ENCODE measurements at places on chromosomes 11 and 22.

DNA sequence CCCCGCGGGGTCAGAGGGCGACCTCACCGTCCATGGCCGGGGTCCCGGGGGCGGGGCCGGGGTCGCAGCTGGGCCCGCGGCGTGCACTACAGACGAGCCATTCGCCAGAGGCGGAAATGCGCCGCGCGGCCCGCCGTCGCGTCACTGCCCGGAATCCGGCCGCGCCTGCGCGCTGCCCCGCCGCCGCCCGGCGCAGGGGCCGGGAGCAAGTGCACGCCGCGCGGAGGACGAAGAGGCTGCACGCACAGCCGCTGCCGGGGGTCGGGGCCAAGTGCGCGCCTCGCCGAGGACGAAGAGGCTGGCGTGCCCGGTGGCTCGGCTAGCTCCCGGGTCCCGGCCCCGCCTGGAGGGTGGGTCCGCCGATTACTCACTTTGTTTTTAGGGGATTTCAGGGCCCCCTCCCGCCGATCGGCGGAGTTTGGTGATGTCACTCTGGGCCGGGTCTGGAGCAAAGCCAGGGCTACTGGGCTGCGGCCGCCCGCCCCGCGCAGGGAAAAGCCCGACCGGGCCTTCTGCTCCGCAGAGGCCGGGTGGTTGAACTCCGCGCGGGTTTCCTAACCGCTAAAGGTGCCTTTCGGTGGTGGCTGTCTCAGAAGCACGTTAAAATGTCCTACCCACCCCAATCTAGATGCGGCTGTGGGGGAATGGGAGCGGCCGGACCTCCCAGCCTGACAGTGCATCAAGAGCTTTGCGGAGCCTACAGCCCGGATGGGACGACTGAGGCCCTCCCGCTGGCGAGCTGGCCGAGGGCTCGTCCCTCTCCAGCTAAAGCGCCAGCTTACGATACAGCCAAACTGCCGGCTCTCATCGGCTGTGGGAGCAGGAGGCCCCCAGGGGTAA is at the start of gene RELA:
Gene RELA, minus strand, starts transcription at position 118 of the 840 bp plus-strand sequence. Its CDS starts 84 bp downstream, at position 34.
- DNase-seq = peak; percentile 90

- no peak for DNase-seq
These were observed 12.4 kb upstream of the MAPK11 start for GRCh38 chr22:50282361-50283155.

- DNase-seq = no peak
These were observed 953 bp upstream of the LRP5 start for GRCh38 chr11:68311160-68312116.

- DNase-seq = peak; percentile 43
These were observed 26.8 kb upstream of the RAG1 start for GRCh38 chr11:36540998-36541397.

- no peak for DNase-seq
These were observed 812 bp downstream of the JAM3 start for GRCh38 chr11:134069426-134070341.

GRCh38 chr11:8732748-8733241 is 50.2 kb downstream of the RPL27A start:
- no peak for DNase-seq

GRCh38 chr11:1234771-1235305 is 12.0 kb downstream of the MUC5B start:
- no peak for DNase-seq

- DNase-seq = no peak
These were observed 20.3 kb upstream of the TENM4 start for GRCh38 chr11:79461144-79461543.

- DNase-seq = no peak
These were observed 1.4 kb downstream of the PC start for GRCh38 chr11:66956689-66957290.

- peak; percentile 81 for DNase-seq
These were observed 46.4 kb downstream of the MORC2 start for GRCh38 chr22:30922151-30922611.

DNA sequence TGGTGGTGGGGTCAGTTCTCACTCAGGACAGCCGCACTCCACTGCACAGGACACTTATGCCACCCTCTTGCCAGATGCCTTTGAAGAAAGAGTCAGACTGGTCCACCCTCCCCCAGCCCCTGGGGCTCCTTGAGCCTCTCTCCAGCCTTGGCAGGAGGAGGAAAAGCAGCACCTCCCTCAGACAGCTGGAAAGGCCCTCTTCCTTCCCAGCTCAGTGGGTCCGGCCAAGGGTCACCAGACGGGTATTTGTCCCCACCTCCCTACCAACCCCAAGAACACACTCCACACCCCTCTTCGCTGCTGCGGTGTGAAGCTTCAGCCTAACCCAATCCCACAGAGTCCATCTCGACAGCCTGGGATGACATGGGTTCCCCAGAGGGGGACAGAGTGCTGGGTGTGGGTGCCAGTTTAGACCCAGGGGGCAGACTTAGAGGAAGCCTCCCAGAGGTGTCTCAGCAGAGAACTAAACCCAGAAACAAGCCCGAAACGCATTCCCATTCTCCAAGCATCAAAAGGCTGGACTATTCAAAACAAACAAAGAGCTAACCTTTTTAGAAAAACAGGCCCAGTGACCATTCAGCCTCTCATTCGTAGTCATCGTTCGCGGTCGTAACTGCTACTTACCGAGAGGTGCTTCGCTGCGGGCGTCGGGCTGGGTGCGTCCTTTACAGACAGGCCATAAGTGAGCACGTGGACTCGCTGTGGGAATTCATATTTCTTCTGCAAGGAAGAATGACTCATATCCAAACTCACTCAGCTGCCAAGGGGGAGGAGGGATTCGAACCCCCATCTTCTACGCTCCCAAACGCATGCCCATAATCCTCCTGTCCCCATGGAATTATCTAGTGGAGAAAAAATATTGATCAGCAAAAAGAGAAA is 57.5 kb upstream of the ANO1 start:
- no peak for DNase-seq

DNA sequence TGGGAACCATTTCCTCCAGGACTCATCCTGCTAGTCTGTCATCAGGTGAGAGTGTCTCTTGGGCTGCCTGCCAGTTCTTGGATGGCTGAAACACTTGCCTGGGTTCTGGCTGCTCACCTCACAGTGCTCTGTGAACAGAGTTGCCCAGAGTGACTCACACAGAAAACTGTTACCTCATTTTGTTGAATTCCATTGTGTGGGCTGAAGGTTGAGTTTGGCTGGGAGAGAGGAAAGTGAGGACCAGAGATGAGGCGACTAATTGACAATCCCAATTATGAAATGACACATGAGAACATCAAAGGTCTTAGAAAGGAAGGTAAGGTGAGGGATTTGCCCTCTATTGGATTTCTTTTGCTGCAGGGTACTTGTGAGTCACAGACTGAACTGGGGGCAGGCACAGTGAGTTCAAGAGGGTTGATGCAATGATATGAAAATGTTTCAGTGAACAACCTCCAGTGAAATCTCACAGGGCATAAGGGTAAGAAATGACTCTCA is 20.2 kb upstream of the CALCB start:
- peak; percentile 57 for DNase-seq

- DNase-seq = no peak
These were observed 23.0 kb downstream of the SCN4B start for GRCh38 chr11:118129471-118130172.

DNA sequence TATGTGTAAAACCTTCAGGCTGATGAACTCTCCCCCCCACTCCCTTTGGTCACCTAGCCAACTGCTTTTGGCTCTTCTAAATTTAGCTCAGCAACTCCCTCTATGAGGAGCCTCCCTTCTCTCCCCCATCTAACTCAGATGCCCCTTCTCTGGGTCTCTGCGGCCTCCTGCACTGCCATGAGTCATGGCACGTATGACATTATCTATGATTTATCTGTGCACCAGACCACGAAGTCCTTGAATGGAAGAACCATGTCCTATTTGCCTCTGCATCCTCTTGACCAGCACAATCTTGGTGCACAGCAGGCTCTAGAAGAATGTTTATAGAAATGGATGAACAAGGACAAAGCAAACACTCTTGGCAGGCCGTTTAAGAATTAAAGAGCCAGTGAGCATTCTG is 46.0 kb downstream of the RPL27A start:
- no peak for DNase-seq

DNA sequence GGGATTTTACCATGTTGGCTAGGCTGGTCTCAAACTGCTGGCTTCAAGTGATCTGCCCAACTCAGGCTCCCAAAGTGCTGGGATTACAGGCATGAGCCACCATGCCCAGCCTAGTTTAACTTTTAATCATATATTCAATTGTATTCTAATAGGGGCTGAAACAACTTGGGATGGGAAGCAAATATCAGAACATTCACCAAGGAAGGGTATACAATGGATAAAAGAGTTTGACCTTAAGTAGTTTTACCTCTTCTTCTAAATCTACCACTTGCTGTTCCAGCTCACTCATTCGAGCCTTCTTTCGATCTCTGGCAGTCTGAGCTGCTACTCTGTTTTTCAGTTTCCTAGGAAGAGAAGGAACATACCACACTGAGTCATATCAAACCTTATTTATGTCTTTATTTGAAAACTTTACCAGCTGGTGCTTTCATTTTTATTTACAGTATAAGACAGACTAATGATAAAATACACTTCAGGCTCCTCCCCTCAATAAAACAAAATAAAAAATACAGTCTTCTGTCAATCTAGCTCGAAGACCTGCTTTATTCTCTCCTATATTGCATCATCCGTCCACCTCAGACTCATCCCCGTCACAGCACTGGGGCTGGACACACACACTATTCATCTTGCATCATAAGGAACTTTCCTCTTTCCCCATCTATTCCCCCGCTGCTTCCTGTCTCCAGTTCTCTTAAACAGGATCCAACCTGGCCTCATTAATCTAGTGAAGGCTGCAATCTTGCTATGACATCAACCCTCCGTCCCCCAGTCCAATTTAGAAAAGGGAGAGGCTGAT is 1.4 kb downstream of the XBP1 start:
- DNase-seq = peak; percentile 59
